ENCODE measurements at places on chromosomes 13 and 19. TPM values are rescaled to one million over a fixed set of nuclear protein-coding genes. Genes with fewer than 3 reads are reported as not detected.

DNA sequence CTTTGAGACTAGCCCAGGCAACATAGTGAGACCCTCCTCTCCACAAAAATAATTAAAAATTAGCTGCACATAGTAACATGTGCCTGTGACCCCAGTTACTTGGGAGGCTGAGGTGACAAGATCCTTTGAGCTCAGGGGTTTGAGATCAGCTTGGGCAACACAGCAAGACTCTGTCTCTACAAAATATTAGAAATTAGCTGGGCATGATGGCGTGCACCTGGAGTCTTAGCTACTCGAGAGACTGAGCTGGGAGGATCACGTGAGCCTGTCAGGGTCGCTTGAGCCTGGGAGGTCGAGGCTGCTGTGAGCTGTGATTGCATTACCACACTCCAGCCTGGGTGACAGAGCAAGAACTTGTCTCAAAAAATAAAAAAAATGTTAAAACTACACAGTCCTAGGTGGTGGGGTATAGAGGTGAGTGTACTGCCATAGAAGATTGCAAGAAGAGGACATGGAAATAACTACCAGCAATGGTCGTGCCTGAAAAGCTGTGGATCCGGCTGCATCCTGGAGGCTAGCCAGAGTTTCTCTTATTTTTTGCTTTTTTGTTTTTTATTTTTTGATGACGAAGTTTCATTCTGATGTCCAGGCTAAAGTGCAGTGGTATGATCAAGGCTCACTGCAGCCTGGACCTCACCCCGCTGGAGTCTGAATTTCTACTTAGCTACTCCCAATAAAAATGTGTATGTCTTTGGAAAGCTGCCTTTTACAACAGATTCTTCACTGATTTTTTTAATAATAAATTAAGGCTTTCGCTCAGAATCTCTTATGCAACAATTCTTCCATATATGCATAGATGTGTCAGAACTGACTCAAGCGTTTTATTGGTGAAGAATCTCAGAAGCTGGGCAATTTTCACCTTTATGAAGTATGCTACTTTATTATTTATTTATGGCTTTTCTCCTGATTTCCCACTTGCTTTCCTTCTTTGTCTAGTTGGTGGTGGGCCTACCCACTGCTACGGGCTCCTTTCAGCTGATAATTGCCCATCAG is 393.8 kb downstream of the TSHZ3 start:
- DNase-seq = no peak

- no peak for DNase-seq
These were observed 638.7 kb downstream of the UQCRFS1 start for GRCh38 chr19:28574212-28574611.

MYO1F gene
- polyA plus RNA-seq = 197 TPM

GRCh38 chr13:48233046-48233888 is at the start of gene ITM2B:
Gene ITM2B, plus strand, starts transcription at chr13:48233206. Its CDS starts 155 bp downstream, at chr13:48233361.
- DNase-seq = peak; percentile 67

All from CD14-positive monocyte (primary cell).